CD4-positive, alpha-beta T cell (primary cell): ENCODE measurements at places on chromosomes 13 and 19. TPM values are rescaled to one million over a fixed set of nuclear protein-coding genes. Genes with fewer than 3 reads are reported as not detected.
A peak's percentile ranks its signal among the peaks of the same experiment; 100 is the strongest.

The NLRP4 gene
- total RNA-seq: not detected

The RYR1 gene
- total RNA-seq: 0.20 TPM

The TEX29 gene
- 0.52 TPM for total RNA-seq

The SERTAD3 gene
- 19.2 TPM for total RNA-seq

GRCh38 chr13:40665126-40666044 lies 1.1 kb downstream of the FOXO1 start:
- DNase-seq: peak; percentile 48
- H3K4me1 ChIP-seq: peaks cover 31% of the 10 kb centered on the region
- peak overlapping the region; percentile 98 for H3K4me3 ChIP-seq
- no peaks in the 10 kb centered on the region for H3K36me3 ChIP-seq
- H3K27ac ChIP-seq: peak overlapping the region; percentile 44

- no peaks in the 10 kb centered on the region for H3K27me3 ChIP-seq
- H3K27ac ChIP-seq: peak within 1 kb of the TSS; percentile 93
- peaks cover 68% of the 10 kb centered on the region for H3K4me1 ChIP-seq
- H3K36me3 ChIP-seq: peaks cover 26% of the 10 kb centered on the region
- peak within 1 kb of the TSS; percentile 71 for H3K4me3 ChIP-seq
Measured at GRCh38 chr19:49453013-49453756, at the start of gene ALDH16A1. Gene ALDH16A1 (plus strand): TSS chr19:49453225. CDS start chr19:49453332, 107 bp downstream.

- no peak overlapping the region for H3K27ac ChIP-seq
- H3K36me3 ChIP-seq: peaks cover 50% of the 10 kb centered on the region
- no peak overlapping the region for H3K4me3 ChIP-seq
- H3K27me3 ChIP-seq: no peaks in the 10 kb centered on the region
Measured at GRCh38 chr19:32372726-32373517, 27.5 kb downstream of the ZNF507 start.

- DNase-seq: no peak
- H3K27me3 ChIP-seq: no peaks in the 10 kb centered on the region
- peaks cover 75% of the 10 kb centered on the region for H3K36me3 ChIP-seq
- peaks cover 72% of the 10 kb centered on the region for H3K4me1 ChIP-seq
Measured at GRCh38 chr13:114048443-114048842, 74.6 kb upstream of the C13orf46 start.

DNA sequence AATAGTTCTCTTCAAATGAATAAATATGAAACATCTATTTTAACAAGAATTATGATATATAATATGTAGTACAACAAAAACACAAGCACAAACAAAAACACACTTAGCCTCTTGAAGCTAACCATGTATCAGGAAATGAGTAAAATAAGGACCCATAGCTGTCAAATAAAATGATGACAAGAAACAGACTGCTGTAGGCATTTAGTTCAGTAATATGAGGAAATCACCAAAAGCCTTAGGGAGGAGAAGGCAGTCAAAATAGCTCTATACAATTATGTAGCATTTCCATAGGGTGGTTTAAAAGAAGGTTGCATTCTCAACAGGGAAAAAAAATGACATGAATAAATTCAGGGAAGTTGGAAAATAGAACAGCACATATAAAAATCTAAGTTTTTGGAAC lies 163.4 kb downstream of the PCDH20 start:
- no peak overlapping the region for H3K4me3 ChIP-seq
- DNase-seq: no peak
- H3K27me3 ChIP-seq: no peaks in the 10 kb centered on the region
- no peaks in the 10 kb centered on the region for H3K36me3 ChIP-seq

DNA sequence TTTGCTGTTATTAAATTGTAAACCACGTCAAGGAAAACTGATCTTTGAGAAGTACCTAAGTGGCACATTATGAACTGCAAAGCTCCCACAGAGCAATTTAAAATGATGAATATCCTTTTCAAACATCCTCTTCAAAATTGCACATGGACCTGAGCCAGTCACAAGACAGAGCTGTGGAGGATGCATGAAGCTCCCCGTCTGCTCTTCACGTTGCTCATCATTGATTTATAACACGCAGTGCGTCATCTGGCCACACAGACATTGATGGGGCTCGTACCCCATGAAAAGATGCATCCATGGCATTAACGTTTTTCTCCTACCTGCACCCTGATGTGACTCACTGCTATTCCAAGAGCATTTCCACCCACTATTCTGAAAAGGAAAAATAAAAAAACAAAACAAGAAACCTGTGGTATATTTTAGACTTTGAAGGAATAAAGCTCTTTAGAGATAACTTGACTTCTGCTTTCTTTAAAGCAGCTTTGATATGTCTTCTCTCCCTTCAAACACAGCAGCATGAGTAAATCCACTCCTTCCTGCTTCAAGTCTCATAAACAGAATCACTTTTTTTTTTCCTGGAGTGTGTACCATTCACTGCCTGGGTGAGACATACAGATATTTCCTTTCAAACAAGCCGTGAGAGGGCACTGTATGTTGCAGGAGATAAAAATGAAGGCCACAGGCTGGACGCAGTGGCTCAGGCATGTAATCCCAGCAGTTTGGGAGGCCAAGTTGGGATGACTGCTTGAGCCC lies 7.2 kb upstream of the SERTM1 start:
- no peaks in the 10 kb centered on the region for H3K36me3 ChIP-seq
- no peak for DNase-seq
- no peak overlapping the region for H3K4me3 ChIP-seq

DNA sequence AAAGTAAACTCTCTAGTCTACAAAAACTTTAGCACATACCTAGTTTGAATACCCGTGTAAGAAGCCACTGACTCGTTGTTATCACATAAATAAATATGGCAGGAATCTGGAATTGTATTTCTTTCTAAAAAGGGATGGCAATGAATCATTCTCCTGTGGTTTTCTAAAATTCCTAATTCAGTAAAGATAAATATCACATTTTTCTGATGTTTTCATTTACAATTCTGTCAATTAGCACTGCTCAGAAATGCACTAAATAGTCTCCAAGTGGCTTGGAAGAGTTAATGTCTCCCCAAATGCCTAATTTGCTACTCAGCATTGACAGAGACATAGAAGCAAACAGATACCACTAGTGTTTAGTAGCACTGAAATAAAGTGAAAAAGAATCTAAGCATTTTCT lies 547.7 kb upstream of the SLITRK1 start:
- no peaks in the 10 kb centered on the region for H3K36me3 ChIP-seq
- H3K4me3 ChIP-seq: no peak overlapping the region
- no peaks in the 10 kb centered on the region for H3K27me3 ChIP-seq
- H3K4me1 ChIP-seq: no peaks in the 10 kb centered on the region
- no peak overlapping the region for H3K27ac ChIP-seq
